ENCODE measurements at places on chromosomes 16 and 17.

DNA sequence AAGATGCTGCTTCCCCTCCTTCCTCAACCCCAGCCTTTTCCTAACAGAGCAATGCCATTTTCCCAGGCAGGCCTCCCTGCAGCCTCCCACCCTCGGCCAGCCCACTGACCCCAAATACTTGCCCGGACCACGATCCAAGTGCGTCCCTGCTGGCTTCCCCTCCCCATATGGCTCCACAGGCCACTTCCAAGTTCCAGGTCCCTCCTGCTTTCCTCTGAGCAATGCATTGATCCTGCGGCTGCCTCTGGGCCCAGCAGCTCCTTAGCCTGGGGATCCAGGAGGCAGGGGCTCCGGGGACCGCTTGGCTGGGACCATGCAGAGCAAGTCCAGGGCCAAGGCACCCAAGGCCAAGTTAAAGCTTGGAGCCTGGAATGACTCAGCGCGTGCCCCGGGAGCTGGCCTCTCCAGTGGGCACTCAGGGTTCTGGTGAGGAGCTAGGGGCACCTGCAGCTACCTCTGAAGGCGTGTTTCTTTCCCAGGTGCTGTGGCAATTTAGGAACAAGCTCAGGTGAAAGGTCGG, 51.9 kb upstream of the ENPP7 start:
- no peak for DNase-seq

DNA sequence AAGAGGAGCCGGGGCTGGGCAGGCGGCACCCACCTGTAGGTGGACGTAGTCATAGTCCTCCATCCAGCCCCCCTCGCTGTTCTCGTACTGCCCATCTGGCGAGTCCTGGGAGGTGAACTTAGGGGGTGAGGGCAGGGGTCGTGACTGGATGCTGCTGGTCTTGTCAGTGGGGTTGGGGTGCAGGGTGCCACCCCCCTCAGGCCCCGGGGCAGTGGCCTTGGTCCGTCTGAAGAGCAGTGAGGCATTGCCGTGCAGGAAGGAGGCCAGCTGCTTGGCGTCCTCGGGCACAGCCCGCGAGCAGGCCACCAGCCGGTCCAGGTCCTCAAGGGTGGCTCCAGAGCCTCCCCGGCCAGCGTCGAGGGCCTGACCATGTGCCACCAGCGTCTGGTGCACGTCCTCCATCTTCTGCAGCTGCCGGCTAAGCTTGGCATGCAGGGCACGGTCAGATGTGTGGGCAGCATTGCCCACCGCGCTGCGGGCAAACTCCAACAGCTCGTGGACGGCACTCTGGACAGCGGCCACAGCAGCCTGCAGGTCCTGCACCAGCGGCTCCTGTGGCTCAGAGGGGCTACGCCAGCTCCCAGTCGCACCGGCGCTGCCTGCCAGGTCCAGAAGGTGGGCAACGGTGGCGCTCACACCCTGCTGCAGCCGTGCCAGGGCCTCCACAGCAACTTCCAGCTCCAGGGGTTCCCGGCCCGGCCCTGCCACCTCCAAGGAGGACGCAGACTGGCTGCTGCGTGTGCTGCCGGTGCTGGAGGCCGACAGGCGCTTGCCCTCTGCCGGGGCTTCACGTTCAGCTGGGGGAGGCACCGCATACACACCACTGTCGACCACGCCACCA, 16.3 kb downstream of the CTRB1 start:
- no peak for DNase-seq

DNA sequence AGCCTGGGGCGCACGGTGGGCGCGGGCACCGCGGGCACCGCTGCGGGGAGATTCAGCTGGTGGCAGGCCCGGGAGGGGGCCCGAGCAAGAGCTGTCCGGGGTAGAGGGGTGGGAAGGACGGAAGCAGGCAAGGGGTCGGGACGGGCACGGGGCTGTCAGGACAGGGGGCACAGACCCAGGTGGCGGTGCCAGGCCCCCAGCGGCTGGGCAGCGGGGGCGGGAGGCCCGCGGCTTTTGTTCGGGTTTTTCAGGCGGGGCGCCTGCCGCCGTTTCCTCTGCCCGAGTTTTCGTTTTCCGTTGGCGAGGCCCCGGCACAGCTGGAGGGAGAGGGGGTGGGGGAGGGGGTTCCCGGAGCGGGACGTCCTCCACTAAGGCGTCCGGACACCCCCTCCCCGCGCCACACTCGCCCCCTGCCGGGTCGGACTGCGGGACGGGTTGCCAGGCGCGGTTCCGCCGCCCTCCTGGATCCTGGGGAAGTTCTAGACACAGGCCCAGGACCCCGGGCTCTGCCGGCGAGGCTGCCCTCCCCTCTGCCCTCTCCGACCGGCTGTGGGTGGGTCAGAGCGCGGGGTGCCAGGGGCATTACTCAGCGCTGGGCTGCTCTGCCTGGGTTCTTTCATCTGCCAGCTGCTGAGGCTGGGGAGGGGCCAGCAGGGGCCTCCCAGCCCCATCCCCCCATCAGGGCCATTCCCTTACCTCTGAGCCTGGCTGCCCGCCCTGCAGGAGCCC, 543 bp downstream of the ARHGAP23 start:
- no peak for DNase-seq

- no peak for DNase-seq
Measured at GRCh38 chr17:2689411-2690164, 22.0 kb downstream of the CLUH start.

GRCh38 chr17:46025060-46025459, 26.0 kb downstream of the STH start:
- no peak for DNase-seq

DNA sequence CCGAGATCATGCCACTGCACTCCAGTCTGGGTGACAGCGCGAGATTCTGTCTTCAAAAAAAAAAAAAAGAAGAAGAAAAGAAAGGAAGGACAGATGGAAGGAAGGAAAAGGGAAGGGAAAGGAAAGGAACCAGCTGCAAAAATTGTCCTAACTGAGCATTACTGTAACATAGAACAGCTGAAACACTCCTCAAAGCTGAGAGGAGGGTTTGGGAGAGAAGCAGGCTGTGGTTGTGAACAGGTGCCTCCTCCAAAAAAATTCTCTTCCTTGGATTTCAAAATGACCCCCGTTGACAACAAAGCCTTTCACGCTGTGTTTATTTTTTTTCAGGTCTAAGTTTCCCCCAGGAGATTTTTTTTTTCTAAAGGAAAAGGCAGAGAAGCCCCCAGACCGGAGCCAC, 541.4 kb downstream of the WWOX start:
- no peak for DNase-seq

DNA sequence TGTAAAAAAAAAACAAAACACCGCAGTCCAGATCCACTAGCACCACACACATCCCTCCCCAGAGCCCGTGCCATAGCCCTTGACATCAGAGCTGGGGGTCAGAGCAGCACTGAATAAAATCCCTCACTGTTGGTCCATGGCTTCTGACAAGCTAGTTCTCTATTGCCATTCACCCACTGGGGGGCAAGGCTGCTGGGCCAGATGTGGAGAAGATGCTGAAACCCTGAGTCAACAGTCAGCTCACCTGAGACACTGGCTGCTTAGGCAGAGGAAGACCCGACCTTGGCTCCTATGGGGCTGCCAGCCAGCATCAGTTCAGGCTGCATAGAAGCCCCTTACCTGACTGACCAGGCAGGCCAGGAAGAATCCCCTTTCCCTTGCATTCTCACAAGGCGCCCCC, 228.2 kb downstream of the SOX9 start:
- no peak for DNase-seq

- no peak for DNase-seq
Measured at GRCh38 chr16:72092832-72093447, 480 bp downstream of the TXNL4B start.

DNA sequence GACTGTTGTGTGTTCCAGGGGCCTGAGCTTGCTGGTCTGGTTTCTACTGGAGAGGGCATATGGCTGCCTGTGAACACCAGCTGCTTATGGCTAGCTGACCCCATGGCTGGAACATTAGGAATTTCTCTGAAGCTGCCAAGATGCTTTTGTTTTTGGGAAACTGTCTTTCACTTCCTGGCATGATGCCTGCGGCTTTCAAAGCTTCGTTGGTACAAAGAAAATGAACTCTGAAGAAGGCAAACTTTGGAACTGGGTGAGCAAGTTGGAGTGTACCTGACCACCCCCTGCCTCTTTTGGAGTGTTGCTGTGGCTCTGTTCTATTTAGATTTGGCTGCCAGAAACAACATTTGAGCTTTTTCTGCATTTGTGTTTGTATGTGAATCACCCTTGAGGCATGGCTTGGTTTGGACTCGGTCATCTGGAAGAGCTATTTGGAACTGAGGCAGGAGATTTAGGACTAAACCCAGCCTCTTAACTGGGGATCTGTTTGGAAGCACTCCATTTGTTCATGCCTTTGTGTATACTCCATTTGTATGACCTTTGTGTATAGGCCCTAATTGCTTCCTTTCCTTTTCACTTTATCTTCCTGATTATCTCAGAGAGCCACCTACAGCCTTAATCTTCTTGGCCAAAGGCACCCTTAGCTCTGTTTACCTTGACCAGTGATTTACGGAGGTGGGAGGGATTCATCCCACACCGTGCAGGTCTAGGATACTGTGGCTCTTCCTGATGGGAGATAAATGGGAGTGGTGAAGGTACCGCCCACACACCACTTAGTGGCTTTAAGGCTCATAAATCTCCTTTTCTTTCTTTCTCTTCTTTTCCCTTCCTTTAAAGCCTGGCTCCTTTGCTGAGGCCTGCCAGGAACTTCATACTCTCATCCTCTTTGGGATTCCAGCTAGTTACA, 7.3 kb upstream of the CPHXL start:
- DNase-seq: no peak

DNA sequence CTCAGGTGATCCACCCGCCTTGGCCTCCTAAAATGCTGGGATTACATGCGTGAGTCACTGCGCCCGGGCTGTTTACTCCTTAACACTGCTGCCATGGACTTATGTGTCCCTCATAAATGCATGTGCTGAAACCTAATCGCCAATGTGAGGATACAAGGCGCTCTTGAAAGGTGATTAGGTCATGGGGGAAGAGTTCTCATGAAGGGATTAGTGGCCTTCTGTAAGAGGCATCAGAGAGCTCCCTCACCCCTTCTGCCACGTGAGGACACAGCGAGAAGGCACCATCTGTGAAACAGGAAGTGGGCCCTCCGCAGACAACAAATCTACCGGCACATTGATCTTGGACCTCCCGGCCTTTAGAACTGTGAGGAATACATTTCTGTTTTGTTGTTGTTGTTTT, 19.1 kb downstream of the ITPRIPL2 start:
- DNase-seq: no peak

DNA sequence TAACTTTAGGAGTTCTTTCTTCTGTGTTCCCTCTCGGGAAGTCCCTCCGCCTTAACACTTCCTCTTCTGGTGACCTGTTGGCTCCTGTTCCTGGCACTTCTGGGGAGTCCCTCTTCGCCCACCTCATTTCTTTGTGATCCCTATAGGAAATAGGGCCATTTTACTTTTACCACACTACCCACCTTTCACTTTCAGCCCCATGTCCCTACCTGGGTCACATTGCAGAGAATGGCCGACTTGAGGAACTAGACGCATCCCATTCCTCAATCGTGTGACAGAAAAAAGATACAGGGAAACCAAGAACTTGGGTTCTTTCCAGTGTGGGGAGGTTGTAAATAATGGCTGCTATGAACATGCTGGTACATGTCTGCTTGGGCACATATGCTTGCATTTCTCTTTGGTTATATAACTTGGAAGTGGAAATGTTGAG, 6.6 kb downstream of the IL21R start:
- no peak for DNase-seq

- no peak for DNase-seq
Measured at GRCh38 chr17:81641825-81642489, 5.0 kb downstream of the TSPAN10 start.

GRCh38 chr17:17200831-17201230, 5.3 kb downstream of the PLD6 start:
- no peak for DNase-seq

GRCh38 chr16:67710607-67711006, 8.5 kb downstream of the GFOD2 start:
- DNase-seq: no peak

DNA sequence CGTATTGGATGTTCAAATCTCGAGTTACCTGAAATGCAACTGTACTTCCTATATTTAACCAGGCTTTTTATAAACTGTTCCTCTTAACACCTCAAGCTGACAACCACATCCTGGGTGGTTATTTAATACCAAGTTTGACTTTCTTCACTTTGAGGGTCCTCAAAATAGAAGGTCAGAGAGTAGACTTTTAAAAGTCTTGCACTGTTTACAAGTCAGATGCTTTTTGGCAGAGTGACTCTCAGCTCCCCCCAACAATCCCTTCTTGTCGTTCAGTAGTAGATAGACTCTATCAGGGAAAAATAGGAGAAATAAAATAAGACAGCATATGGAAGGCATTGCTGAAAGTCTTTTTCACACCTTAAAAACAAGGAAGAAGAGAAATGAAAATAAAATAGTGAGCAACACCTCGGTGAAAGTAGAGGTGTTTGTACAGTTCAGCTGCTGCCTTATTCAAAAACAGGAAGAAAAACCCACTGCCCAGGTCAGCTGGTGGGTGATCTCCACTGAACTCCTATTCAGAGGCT, 650.4 kb downstream of the WWOX start:
- DNase-seq: no peak

- no peak for DNase-seq
Measured at GRCh38 chr16:456891-457483, 31.5 kb downstream of the RAB11FIP3 start.

- DNase-seq: no peak
Measured at GRCh38 chr17:48841395-48841831, 10.6 kb downstream of the CALCOCO2 start.

DNA sequence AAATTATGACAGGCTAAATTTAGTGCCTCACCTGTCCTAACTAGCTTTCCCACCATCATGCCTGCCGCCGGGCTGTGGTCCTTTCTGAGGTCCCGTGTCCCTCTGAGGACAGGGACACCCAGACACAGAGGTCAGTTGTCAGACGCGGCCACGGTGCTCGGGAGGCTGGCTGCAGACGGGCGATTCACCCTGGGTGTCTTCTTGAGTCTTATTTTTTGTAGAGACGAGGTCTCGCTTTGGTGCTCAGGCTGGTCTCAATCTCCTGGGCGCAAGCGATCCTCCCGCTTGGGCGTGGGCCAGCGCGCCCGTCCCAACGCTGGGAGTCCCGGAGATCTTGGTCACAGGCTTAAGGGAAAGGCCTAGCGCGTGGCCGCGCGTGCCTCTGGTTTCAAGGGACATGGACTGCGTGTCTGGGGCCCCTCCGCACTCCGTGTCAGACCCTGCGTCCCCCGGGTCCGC, 797 bp upstream of the RAB11FIP3 start:
- DNase-seq: no peak

DNA sequence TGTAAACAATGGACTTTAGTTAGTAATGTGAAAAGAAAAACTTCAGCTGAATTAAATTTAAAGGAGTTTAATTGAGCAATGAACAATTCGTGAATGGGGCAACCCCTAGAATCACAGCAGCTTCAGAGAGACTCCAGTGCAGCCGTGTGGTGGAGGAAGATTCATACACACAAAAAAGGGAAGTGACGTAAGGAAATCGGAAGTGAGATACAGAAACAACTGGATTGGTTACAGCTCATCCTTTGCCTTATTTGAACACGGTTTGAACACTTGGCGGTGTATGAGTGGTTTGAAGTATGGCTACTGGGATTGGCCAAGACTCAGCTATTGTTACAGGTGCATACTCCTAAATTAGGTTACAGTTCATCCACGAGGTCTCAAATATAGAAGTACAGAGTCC, 460.4 kb upstream of the ASIC2 start:
- no peak for DNase-seq
